ENCODE measurements at places on chromosomes 6 and 20.

DNA sequence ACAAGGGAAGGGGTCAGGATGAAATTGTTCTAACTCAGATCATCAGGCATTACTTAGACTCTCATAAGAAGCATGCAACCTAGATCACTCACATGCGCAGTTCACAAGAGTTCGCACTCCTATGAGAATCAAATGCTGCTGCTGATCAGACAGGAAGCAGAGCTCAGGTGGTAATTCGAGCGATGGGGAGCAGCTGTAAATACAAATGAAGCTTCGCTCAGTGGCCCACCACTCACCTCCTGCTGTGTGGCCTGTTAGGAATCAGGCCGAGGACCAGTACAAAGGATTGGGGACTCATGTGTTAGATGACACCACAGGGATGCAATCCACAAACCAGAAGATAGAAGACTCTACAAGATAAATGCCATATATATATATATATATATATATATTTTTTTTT, 31.5 kb upstream of the TOP1 start:
- no peak for DNase-seq

- no peak for DNase-seq
These were observed 25.0 kb downstream of the HEBP2 start for GRCh38 chr6:138428944-138429598.

DNA sequence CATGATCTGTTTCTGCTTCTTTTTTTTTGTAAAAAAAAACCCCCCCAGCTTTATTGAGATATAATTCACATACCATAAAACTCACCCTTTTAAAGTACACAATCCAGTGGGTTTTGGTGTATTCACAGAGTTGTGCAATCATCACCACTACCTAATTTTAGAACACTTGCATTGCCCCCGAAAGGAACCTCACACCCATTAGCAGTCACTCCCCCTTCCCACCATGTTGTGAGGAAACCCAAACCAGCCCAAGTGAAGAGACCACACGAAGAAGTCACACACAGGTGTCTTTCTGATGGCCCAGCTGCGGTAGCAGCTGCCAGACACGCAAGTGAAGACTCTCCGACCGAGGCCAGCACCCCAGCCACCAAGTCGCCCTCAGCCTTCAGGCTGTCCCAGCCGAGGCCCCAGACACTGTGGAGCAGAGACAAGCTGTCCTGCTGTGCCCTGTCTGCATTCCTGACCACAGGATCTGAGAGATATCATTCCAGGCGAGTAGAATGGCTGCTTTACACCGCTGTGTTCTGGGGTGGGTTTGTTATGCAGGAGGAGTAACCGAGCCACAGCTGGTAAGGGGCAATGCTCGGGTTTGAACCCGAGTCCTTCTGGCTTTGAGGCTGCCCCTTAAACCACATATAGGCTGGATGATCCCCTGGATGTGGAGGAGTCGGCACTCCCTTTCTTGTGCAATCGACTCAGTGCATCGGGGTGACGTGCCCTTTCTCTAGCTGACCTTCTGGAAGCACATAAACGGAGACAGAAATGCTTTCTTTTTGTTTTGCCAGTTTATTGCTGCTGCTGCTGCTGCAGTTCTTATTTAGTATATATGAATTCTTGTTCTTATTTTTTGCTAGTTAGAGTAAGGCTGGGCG, 59.1 kb upstream of the PTPN1 start:
- DNase-seq, result no peak

DNA sequence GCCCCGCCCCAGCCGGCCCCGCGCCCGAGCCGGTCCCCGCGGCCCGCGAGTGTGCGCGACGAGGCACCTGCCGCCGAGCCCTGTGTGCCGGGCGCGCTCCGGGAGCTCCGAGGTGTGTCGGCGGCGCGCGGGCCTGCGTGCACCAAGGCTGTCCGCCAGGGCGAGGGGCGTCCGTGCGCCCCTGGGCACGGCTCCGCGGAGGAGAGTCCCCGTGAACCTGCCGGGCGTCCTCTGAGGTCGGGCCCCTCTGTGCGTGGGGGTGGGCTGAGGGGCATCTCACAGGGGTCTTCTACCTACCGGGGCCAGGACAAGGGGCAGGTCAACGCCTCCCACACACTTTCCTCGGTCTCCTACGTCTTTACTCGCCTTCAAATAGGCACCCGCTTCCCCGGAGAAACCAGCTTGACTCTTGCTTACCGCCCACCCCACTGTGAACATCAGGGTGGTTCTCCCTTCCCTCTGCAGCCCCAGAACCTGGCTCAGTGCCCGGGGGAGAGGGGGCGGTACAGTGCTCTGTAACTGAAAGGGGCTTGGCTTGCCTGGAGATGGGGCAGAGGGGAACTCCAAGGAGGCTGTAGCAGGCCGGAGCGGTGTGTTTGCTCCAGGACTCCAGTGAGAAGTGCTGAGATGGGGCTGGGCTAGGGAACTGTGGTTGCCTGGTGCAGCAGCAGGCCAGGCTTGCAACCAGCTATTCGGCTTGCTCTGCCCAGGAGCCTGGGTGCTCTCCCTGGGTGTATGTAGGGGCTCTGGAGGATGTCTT, at the start of gene SAMD10:
SAMD10 (minus strand) TSS at position 86 of the 760 bp plus-strand sequence. CDS start 175 bp downstream, outside the sequence.
- DNase-seq, result no peak

- no peak for DNase-seq
These were observed 91.2 kb downstream of the MAP3K5 start for GRCh38 chr6:136701045-136701444.

DNA sequence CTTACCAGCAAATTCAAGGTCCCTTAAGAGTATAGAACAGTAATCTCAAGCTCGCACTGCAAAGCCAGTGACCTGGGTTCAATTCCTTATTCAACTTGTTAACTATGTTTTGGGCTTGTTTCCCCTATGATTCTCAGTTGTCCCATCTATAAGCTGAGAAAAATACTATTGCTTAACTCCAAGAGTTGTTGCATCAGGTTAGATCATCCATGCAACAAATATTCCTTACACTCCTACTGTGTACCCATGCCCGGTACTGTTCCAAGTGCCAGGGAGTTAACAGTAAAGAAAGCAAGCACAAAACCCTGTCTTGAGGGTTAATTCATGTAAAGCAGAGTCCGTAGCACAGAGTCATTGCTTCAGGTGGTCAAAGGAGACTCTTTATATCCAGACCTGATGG, 247.3 kb downstream of the MAFB start:
- DNase-seq, result no peak

DNA sequence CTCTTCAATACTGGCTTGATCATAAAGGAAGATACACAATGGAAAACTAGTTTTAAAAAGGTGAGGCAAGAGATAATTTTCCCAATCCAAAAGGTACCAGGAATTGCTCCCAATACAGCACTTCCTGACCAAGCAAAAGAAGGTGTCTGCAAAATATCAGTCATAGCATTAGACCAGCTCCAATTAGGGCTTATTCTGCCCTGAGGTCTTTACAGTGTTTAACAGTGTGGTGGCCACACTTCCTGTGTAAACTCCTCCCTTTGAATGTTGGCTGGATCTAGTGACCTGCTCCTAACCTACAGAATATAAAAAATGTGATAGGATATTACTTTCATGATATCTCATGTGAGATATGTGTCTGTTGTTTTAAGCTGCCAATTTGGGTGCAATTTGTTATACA, 57.1 kb upstream of the BTN3A2 start:
- DNase-seq, result no peak

- DNase-seq, result no peak
These were observed 1.0 kb downstream of the SCML4 start for GRCh38 chr6:107823047-107823557.

- DNase-seq, result no peak
These were observed 39.8 kb downstream of the SLC22A2 start for GRCh38 chr6:160218810-160219209.

DNA sequence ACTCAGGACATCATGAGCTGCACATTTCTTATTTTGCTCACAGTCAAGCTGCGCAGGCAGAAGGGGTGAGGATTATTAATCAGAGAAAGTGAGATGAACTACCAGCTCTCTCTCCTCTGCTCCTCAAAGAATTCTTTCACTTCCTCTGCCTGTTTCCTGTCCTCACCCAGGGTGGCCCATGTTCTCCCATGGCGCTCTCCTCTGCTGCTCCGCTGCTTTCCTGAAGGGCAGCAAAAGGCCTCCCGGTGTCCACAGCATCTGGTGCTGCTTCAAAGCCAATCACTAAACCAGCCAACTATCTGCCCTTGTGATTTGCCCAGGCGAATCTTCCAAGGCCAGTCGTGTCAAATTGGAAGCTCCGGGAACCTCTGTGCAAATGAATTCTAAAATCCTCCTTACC, 324.2 kb downstream of the TPBG start:
- no peak for DNase-seq

GRCh38 chr6:135983718-135984343, 132.3 kb downstream of the PDE7B start:
- no peak for DNase-seq

DNA sequence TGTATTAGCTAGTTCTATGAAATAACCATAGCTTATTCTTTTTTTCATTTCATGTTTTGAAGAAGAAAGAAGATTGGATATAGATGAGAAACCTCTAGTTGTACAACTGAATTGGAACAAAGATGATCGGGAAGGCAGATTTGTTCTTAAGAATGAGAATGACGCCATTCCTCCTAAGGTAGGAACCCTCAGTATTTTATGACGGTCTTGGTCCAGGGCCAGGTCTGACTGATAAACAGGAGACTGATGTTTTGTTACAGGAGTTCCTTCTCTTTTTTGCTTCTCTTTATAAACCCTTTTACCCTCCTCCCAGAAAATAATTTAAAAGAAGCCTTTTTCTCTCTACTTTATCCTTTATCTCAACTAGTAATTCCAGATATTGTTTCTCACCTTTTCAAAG, 43.6 kb downstream of the AFDN start:
- no peak for DNase-seq

DNA sequence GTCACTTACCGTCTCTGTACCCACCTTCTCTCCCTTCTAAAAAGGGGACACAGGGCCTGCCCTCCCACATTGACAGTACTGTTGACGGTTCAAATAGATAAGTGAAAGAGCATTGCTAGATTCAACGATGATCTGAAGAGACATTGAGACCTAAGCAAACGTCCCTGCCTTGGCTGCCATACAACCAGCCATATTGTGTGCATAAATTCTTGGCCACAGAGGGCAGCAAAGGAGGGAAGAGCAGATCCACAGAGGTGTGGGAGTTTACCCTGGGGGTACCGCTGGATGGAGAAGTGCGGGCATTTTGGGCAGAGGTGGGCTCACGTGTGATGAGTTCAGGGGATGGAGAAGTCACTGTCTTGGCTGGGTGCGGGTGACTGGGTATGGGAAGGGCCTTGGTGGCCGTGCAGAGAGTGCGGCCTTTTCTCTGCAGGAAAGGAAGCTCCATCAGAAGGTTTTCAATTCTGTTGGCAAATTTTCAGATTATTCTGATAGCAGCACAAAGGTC, 85.6 kb downstream of the POPDC3 start:
- no peak for DNase-seq

DNA sequence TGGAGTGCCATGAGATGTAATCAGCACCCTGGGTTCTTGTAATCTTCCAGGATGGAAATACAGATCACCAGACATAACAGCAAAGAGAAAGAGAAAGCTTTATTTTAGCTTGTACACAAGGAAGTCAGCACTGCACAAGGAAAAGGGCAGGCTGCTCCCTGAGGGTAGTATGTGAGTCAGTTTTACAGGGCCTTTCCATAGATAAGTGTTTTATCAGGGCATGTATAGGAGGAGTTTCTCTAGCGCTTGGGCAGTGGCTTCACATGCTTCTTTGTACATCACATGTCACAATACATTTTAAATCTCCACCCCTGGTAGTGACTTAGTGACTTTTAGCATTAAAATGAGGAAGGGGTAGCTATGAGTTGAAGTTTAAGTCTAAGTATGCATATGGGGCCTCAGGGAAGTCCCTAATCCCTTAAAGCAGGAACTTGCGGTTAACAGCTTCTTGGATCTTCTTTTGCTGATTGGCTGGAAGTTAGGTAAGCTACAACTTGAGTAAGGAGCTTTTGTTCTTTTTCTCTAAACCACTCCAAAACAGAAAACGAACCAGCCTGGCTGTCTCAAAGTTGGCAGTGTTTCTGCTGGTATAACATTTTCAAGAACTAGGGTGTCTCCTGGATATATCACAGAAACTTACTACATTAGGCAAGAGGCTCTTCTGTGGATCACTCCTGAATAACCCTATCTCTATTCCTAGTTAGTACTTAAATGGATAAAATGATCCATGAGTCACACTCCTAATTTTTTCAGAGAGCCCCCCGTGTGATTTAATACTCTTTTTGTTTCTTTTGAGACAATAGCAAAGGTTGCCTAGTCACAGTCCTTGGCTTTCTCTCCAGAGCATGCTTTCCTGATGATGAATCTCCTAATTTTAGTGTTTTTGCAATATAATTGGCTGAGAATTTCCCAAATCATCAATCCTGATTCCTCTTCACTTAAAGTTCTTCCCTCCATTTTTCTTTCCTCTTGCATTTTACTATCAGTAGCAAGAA, 60.2 kb downstream of the MRAP2 start:
- DNase-seq, result no peak

GRCh38 chr6:28001751-28002150, 44.7 kb downstream of the OR2B6 start:
- DNase-seq, result no peak

- DNase-seq, result no peak
These were observed 151.7 kb downstream of the TMEM200A start for GRCh38 chr6:130517444-130517931.

GRCh38 chr20:55597526-55597925, 407.8 kb downstream of the CBLN4 start:
- DNase-seq, result no peak

DNA sequence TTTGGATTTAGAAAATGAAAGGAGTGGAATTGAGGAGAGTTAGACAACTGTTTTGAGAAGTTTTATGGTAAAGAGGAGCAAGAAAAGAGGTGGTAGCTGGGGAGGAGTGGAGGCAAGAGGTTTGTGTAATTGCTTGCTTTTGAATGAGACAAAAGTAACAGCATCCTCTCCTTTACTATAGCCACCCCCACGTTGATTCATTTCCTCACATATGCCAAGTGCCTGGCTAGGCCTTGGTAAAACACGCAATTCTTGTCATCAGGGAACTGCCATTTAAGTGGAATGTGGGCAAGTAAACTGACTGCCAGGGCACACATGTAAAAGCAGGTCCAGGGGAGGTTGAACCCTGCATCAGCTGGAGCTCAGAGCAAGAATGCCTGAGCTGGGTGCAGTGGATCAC, 4.1 kb downstream of the MTRES1 start:
- DNase-seq, result no peak

GRCh38 chr6:95248499-95248898, 328.8 kb upstream of the MANEA start:
- DNase-seq, result no peak

DNA sequence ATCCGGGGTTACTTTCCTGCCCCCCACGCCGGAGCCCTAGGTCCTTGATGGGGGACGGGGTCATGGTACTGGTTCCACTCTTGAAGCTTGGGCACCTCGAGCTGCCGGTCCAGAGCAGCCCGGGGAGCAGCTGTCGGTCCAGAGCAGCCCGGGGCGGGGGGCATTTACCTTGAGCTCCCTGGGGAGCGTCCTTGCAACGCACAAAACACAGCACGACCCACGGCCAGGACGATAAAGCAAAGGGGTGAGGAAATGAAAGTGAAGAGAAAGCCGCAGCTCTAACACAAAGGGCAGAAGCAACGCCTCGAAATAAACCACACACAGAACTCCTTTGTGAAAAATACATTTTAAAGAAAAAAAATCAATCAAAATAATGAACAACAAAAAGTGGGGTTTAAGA, 39.1 kb downstream of the KCNQ2 start:
- no peak for DNase-seq

GRCh38 chr20:3203315-3204123, 963 bp downstream of the DDRGK1 start:
- DNase-seq, result no peak

GRCh38 chr20:17921774-17922173, 46.8 kb downstream of the SNX5 start:
- DNase-seq, result no peak
